Astrocyte (in vitro differentiated cells and primary cell): ENCODE measurements at places on chromosomes 16 and 17. TPM values are rescaled to one million over a fixed set of nuclear protein-coding genes. Genes with fewer than 3 reads are reported as not detected.
A peak's percentile ranks its signal among the peaks of the same experiment; 100 is the strongest.

- peak; percentile 97 for DNase-seq
Observed at GRCh38 chr17:57406131-57406980, 150.0 kb downstream of the MSI2 start.

- peak; percentile 38 for DNase-seq
Observed at GRCh38 chr17:79983456-79983855, 52.2 kb downstream of the TBC1D16 start.

GRCh38 chr16:3793161-3793576, 75.8 kb upstream of the TRAP1 start:
- peak; percentile 21 for DNase-seq

DNA sequence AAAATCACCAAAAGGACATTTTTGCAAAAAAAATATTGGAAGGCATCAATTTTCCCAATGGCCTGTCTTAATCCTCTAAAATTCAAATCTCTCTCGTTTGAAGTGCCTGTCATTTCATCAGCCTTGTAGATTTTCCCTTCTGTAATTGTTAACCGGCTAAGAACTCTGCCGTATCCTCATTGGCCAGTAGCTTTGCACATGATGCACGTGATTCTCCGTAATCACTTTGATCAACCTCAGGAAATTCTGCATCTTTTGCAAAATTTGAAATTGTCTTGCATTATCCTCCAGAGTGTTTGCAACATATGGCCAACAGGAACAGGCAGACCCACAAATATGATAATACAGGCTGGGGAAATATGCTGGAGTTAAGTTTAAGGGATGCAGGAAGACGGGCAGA, 184.2 kb upstream of the RPL38 start:
- no peak for DNase-seq

DNA sequence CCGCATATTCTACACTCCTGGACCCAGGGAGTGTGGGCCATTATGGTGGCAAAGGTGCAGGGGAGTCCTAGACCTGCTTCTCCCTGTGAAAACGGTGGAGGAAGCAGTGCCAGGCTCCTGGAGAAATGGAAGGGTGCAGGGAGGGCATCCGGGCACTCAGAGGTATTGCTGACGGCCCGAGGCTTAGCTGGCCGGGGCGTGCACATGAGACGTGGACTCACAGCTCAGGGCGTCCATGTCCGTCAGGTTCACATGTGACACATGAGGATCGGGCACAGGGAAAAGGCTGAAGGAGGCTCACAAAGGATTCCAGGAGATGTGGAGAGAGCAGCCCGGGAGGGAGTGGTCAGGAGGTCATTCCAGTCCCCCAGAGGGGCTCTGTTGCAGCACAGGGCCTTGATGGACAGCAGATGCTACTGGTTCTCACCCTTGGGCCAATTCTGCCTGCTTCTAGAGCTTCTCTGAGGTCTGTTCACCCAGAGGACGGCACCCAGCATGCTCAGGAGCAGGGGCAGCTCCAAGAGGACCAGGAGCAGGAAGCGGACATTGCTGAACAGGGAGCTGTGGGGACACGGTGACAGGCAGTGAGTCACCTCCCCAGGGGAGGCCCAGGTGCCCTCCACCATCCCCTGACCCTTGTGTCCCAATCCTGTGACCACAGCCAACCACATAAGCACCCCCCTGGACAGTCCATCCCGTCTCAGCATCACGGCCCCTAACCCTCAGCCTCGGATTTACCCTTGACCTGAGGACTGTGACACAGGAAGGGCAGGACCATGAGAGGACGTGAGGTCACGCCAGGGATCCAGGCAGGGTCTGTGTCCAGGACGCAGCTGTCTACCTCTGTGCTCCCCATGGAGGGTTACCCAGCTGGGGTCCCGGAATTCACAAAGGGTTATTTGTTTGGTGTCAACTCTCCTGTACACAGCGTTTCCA, 4.5 kb downstream of the CD300C start:
- no peak for DNase-seq

DNA sequence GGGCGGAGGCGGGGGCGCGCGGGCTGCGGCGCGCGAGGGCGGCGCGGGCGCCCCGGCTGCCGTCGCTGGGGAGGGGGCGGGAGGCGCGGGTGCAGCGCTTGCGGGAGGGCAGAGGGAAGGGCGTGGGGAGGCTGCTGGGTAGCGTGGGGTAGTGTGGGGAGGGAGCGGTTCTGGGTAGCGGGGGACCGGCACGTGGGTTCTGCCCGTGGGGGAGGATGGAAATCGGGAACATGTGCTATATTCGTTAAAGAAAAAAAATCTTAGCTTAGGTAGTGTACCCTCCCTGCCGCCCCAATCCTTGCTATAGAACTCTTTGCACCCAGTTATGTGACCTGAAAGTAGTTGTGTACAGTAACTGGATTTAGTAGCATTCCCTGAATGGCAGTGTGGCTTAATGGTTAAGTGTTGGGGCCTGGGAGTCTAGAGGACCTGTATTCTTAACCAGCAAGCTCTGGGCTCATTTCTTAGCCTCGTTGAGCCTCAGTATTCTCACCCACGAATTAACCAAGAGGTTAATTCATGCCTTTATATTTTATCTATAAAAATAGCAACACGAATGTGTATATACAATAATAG, 646 bp downstream of the RABEP1 start:
- no peak for DNase-seq

The HOXB13 gene
- not detected in 2 replicates for total RNA-seq

The FBXW10 gene
- total RNA-seq, result not detected in 2 replicates

The PRRT2 gene
- total RNA-seq, result 6.2 and 6.7 TPM in 2 replicates

The CDK5R1 gene
- 7.2 and 7.6 TPM in 2 replicates for total RNA-seq

The NARF gene
- total RNA-seq, result 62.8 and 64.4 TPM in 2 replicates

The HES7 gene
- total RNA-seq, result 0.64 and 1.0 TPM in 2 replicates

The SLC52A1 gene
- not detected in 2 replicates for total RNA-seq

The NPIPA2 gene
- total RNA-seq, result 1.1 and 8.6 TPM in 2 replicates

The GLIS2 gene
- 16.5 and 18.9 TPM in 2 replicates for total RNA-seq

The EPOP gene
- 2.4 and 4.1 TPM in 2 replicates for total RNA-seq
